Skeletal muscle cell (primary cell): ENCODE measurements at places on chromosomes 11 and 22.

- no peak for DNase-seq
These were observed 2.2 kb downstream of the DTX4 start for GRCh38 chr11:59173964-59174663.

DNA sequence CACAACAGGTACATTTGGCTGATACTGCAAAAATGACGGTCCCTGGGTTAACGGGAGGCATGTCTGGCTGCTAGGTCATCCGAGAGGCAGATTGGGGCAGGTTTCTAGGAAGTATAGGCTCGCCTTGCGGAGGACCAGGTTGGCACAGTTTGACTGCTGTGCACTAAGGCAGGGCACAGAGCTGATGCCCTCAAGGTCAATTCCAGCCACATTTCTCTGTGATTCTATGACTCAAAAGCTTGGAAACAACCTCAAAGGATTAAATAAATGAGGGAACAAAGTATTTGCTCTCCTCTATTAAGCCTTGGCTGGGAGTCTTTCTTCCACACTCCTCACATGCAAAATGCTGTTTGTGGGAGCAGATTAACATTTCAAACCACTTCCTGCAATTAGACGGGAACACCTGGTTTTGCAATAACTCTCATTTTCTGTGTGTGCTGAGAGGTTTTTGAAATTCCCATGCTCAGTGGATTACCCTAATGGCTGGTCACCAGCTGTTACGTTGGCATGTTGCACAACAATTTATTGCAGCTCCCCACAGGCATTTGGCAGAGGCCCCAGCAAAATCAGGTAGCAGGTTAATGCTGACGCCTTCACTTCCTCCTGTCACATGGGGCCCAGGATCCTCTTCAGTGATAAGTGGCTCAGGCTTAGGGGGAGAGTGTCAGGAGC lies 61.0 kb upstream of the PLET1 start:
- peak; percentile 91 for DNase-seq

DNA sequence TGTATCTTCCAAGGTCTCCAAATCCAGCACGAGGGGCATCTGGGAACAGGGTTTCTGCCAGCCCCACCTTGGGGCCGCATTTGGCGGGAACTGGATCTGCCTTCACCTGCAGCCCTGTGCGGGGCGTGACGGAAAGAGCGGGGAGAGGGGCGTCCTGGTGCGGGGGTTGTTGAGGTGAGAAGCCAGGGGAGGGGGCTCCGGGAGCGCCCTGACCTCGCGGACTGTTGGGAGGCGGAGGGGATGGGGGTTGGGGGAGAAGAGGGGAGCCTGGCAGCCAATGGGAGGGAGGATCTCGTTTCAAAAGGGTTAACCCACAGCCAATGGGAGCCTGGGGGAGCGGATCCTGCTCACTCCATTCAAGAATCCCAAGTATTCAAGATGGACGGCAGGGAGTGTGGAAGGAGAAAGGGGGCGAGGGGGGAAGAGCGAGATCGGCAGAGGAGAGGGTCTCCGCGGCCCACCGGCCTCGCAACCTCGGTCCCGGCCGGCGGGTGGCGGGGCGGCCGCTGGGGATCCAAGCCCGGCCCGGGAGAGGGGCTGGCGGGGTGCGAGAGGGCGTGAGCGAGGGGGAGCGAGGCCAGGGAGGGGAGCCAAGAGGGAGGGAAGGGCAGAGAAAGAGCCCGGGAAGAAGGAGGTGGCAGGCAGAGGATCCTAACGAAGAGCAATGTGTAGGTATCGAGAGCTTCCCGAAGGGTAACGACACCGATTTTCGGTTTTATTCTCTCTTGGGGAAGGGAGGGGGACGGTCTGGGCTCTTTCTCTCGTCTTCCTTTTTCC lies 11.5 kb downstream of the YPEL4 start:
- DNase-seq: peak; percentile 58

GRCh38 chr22:24315367-24315966 lies 44.8 kb downstream of the SPECC1L start:
- no peak for DNase-seq

DNA sequence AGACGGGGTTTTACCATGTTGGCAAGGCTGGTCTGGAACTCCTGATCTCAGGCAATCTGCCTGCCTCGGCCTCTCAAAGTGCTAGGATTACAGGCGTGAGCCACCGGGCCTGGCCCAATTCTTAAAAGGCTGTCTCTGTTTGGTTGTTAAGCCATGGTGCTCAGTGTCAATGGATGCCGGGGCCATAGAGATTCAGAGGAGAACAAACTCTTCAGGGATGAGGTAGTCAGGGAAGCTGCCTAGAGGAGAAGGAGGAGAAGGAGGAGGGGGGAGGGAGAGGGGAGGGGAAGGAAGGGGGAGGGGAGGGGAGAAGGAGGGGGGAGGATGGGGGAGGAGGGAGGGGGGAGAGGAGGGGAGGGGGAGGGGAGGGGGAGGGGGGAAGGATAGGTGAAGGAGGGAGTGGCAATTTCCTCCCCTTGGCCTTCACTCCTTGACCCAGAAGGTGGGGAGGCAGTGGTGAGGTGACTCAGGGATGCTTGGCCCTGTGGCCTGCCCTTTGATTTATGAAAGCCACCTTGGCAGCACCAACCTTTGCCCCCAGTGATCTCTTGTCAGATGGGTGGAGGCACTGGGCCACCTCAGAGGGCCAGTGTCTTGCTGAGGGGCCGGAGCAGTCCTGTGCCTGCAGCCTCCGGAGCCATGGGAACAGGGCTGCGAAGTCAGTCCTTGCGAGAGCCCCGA lies at the start of gene C11orf86:
Gene C11orf86 (plus strand): TSS at position 581 of the 681 bp plus-strand sequence. CDS start 59 bp downstream, at position 640.
- DNase-seq: no peak

DNA sequence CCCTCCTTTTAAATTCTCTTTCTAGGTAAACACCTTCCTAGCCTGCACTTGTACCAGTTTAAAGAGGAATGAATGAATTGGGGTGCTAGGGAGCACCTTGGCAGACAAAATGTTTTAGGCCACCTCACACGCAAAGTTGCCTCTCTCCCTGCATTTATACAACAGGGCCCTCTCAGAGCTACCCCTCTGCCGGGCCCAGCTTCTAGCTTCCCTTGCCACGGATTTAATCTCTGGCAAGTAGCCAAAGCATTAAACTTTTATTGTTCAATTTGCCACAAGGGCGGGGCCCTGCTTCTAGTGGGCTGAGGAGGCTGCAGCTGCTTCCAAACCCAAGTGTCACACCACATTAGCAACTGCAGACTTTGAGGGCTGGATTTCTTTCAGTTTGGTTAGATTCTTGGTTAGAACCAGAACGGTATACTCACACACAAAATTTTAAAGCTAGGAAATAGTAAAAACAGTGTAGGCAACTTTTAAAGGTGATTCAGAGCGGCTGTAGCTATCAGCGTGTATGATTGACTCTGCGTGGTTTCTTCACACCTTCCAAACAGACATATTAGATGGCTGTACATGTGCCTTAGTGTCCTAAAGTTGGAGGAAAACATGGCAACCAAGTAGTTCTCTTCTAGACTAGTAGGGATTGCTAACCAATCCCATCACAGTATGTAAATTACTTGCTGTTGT lies 6.5 kb downstream of the KREMEN1 start:
- DNase-seq: no peak

- no peak for DNase-seq
These were observed 31.6 kb downstream of the CTTN start for GRCh38 chr11:70429724-70430521.
